Mesothelial cell of epicardium (in vitro differentiated cells): ENCODE measurements at places on chromosomes 4 and X.

GRCh38 chr4:7637971-7638370 lies 203.2 kb upstream of the PSAPL1 start:
- peaks cover 3% of the 10 kb centered on the region for H3K4me1 ChIP-seq
- no peak overlapping the region for H3K4me3 ChIP-seq
- peaks cover 35% of the 10 kb centered on the region for H3K27me3 ChIP-seq
- no peaks in the 10 kb centered on the region for H3K36me3 ChIP-seq
- H3K27ac ChIP-seq = no peak overlapping the region
- no peak for DNase-seq

DNA sequence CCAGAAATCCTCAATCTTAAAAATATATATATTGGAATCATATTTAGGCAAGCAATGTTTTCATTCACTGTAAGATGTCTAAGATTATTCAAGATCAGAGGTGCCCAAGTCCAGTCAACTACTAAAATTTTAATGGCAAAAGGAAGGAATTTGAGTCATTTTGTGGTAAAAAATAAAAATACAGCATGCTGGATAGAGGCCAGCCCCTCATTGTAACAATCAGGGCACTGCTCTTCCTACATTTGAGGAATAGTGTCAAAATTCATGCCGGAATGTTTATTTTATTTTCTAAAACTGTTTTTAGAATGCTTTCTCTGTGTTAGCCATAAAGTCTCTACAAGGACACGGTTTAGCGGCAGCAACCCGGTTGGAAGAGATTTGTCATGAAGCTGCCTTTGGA lies 49.9 kb upstream of the SRD5A3 start:
- H3K36me3 ChIP-seq = no peaks in the 10 kb centered on the region
- no peak overlapping the region for H3K27ac ChIP-seq
- H3K27me3 ChIP-seq = peaks cover 1% of the 10 kb centered on the region
- H3K4me3 ChIP-seq = no peak overlapping the region
- H3K4me1 ChIP-seq = no peaks in the 10 kb centered on the region

- H3K36me3 ChIP-seq = peaks cover 3% of the 10 kb centered on the region
- H3K27me3 ChIP-seq = peaks cover 6% of the 10 kb centered on the region
- H3K27ac ChIP-seq = no peak overlapping the region
- DNase-seq = no peak
- no peak overlapping the region for H3K4me3 ChIP-seq
- H3K4me1 ChIP-seq = peaks cover 8% of the 10 kb centered on the region
These were observed 130.5 kb downstream of the SMIM20 start for GRCh38 chr4:26044524-26044923.

DNA sequence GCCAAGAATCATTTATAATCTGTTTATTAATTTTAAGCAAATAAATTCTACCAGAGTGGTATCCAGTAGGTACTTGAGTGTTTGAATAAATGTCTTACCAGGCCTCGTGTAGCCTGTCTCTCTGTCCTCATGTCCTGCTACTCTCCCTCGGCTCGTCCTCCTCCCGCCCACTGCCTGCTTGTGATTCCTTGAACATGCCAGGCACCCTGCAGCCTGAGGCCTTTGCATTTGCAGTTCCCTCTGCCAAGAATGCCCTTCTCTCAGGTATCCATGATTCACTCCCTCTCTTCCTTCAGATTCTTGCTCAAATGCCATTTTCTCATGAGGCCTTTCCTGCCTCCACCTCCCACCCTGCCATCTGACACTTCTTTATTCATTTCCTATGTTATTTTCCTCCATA lies 209.7 kb upstream of the PRPS2 start:
- no peak overlapping the region for H3K4me3 ChIP-seq
- no peak overlapping the region for H3K27ac ChIP-seq
- no peaks in the 10 kb centered on the region for H3K4me1 ChIP-seq
- peaks cover 13% of the 10 kb centered on the region for H3K27me3 ChIP-seq

- no peaks in the 10 kb centered on the region for H3K4me1 ChIP-seq
- no peaks in the 10 kb centered on the region for H3K27me3 ChIP-seq
- no peak overlapping the region for H3K4me3 ChIP-seq
- no peak for DNase-seq
These were observed 23.3 kb upstream of the DCAF12L1 start for GRCh38 chrX:126575911-126576310.

- H3K36me3 ChIP-seq = no peaks in the 10 kb centered on the region
- no peak for DNase-seq
- no peak overlapping the region for H3K27ac ChIP-seq
- H3K4me1 ChIP-seq = peaks cover 2% of the 10 kb centered on the region
- no peaks in the 10 kb centered on the region for H3K27me3 ChIP-seq
These were observed 8.3 kb downstream of the ATXN3L start for GRCh38 chrX:13311560-13311959.

DNA sequence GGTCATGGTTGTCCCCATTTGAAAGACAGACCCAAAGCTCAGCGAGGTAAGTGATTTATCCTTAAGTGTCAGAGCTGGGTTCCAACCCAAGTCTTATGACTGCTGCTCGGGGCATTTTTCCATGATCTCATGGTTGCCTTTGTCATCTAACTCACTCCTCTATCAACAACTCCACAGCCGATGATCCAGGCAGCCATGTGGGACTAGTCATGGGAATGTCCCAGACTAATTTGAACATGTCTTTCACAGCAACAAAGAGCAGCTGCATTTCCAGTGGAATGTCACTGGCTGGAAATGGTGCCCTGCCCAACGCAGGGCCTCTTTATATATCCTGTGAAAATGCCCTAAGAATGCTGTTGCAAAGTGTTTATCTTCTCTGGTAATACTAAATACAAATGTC lies 284.8 kb upstream of the PPARGC1A start:
- H3K27me3 ChIP-seq = peaks cover 7% of the 10 kb centered on the region
- H3K36me3 ChIP-seq = no peaks in the 10 kb centered on the region
- H3K4me3 ChIP-seq = no peak overlapping the region
- DNase-seq = no peak

DNA sequence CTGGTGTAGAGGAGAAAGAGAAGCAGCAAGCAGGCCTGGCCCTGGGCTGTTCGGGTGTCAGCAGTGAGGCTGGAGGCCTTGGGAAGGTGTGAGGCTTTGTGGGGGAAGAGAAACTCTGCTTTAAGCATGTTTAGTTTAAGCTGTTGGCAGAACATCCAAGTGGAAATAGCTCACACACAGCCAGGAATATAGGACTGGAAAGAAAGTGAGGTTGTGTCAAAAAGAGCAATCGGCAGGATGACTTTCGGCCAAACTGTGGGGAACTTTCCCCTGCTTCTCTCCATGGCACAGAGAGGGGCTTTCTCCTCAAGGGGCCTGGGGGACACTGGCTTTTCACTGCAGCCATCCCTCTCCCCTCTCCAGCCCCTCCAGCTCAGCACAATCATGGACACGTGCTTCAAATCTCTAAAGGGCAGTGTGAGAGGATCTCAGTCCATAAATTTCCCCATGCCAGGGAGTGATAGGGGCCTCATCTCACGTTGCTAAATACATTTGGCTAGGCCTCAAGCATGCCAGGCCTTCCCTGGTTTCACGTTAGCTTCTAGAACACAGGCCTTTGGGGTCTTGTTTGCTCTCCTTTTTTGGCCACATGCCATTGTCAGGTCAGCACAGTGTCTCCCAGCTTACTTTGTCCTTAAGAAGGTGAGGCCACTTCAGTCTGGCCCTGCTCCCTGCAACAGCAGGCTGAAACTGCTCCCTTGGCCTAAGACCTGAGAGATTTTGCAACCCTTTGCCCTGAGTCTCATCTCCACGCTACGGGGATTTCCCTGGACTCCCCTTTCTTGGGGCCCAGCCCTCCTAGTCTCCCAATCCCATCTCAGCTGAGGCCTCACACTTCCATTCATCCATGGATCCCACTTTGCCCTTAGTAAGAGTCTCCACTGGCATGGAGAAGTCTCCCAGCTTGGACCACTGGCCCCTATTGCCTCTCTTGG lies 8.3 kb upstream of the CITED1 start:
- no peak overlapping the region for H3K4me3 ChIP-seq
- H3K36me3 ChIP-seq = no peaks in the 10 kb centered on the region
- H3K27ac ChIP-seq = no peak overlapping the region
- DNase-seq = no peak

- H3K27me3 ChIP-seq = no peaks in the 10 kb centered on the region
- H3K4me1 ChIP-seq = no peaks in the 10 kb centered on the region
- DNase-seq = no peak
- no peak overlapping the region for H3K27ac ChIP-seq
- peaks cover 33% of the 10 kb centered on the region for H3K36me3 ChIP-seq
These were observed 40.1 kb downstream of the EVC start for GRCh38 chr4:5750946-5751665.

- no peak overlapping the region for H3K27ac ChIP-seq
- no peak overlapping the region for H3K4me3 ChIP-seq
- no peak for DNase-seq
- H3K27me3 ChIP-seq = no peaks in the 10 kb centered on the region
These were observed 167.3 kb downstream of the MID1IP1 start for GRCh38 chrX:38968344-38969216.

GRCh38 chr4:1596393-1596792 lies 87.7 kb downstream of the FAM53A start:
- H3K27ac ChIP-seq = no peak overlapping the region
- H3K27me3 ChIP-seq = peaks cover 6% of the 10 kb centered on the region
- H3K4me1 ChIP-seq = peaks cover 2% of the 10 kb centered on the region
- H3K36me3 ChIP-seq = no peaks in the 10 kb centered on the region
- no peak for DNase-seq

GRCh38 chrX:71650333-71650969 lies 16.9 kb upstream of the LOC101059915 start:
- no peak for DNase-seq
- H3K27ac ChIP-seq = no peak overlapping the region
- H3K4me1 ChIP-seq = no peaks in the 10 kb centered on the region
- no peak overlapping the region for H3K4me3 ChIP-seq
- H3K27me3 ChIP-seq = no peaks in the 10 kb centered on the region
- H3K36me3 ChIP-seq = no peaks in the 10 kb centered on the region

DNA sequence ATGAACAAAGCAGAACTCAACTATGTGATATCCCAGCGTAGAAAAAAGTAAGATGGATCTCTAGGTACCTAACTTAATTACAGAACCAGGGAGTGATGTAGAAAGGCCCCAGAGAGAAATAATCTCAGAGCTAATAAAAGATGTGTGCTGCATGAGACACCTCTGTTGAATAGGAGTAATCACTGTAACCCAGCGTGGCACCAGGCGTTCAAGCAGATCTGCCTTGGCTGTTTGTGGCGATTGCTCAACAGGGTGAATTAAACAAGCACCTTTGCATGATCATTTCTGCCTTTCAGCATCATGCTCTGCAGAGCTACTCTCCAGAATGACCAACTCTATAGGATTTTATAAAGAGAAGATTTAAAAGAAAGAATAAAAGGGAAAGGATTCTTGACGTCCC lies 81.7 kb upstream of the KCNIP4 start:
- no peak for DNase-seq
- H3K4me1 ChIP-seq = no peaks in the 10 kb centered on the region
- no peaks in the 10 kb centered on the region for H3K36me3 ChIP-seq
- H3K27me3 ChIP-seq = no peaks in the 10 kb centered on the region
- H3K4me3 ChIP-seq = no peak overlapping the region

DNA sequence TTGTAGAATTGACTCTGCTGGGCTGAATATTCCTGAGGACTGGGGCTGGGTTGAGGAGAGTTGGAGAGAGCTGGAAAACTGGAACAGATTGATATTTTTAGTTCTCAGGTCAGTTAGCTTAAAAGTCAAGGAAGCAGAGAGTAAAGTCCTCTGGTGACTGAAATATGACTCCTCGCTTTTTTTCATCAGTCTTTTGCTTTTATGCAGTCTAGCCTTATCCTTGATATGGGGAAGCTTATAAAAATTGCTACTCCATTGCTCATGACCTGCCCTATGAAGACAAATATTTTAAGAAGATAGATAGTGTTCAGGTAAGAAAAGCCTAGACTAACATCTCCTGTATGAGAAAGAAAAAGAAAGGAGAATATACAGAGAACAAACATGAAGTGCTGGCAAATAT lies 152.7 kb downstream of the C4orf33 start:
- H3K36me3 ChIP-seq = no peaks in the 10 kb centered on the region
- H3K27ac ChIP-seq = no peak overlapping the region
- no peak for DNase-seq
- H3K4me3 ChIP-seq = no peak overlapping the region
- peaks cover 55% of the 10 kb centered on the region for H3K27me3 ChIP-seq
- peaks cover 21% of the 10 kb centered on the region for H3K4me1 ChIP-seq

GRCh38 chr4:162241857-162242256 lies 78.1 kb upstream of the FSTL5 start:
- H3K36me3 ChIP-seq = no peaks in the 10 kb centered on the region
- no peak for DNase-seq
- H3K4me3 ChIP-seq = no peak overlapping the region
- H3K27me3 ChIP-seq = no peaks in the 10 kb centered on the region
- peaks cover 10% of the 10 kb centered on the region for H3K4me1 ChIP-seq
- peak overlapping the region; percentile 47 for H3K27ac ChIP-seq

DNA sequence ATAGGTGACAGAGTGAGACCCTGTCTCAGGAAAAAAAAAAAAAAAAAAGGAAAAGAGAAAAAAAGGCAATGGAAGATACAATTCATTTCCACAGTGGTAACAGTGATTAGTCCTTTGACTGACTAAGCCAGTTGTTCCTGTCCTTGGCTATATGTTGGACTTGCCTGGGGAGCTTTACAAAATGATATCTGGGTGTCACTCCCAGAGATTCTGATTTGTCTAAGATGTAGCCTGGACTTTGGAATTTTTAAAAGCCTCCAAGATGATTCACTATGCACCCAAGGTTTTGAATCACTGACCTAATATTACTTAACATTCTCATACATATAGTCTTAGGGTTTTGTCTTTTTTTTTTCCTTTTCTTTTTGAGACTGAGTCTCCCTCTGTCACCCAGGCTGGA lies 16.9 kb downstream of the HELQ start:
- no peak overlapping the region for H3K4me3 ChIP-seq
- peaks cover 14% of the 10 kb centered on the region for H3K36me3 ChIP-seq
- no peaks in the 10 kb centered on the region for H3K27me3 ChIP-seq
- H3K4me1 ChIP-seq = no peaks in the 10 kb centered on the region
- H3K27ac ChIP-seq = no peak overlapping the region
- DNase-seq = no peak

DNA sequence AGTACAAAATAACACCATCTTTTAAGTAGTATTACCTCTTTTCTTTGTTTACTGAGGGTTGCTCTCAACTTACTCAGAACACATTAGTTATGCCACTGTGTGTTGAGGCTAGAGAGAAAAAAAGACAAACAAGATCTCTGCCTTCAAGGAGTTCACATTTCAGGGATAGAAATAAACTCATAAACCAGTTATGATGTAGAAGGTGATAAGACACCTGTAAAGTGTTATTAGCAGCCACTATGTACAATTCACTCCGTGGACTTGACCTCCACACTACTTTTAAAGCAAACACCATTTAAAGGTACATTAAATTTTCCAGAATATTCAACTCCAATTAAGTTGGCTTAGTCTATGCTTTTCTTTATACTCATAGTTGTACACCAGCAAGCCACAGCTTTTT lies 278.0 kb downstream of the PDGFC start:
- H3K27ac ChIP-seq = no peak overlapping the region
- no peaks in the 10 kb centered on the region for H3K36me3 ChIP-seq
- H3K27me3 ChIP-seq = no peaks in the 10 kb centered on the region
- H3K4me3 ChIP-seq = no peak overlapping the region
- peaks cover 27% of the 10 kb centered on the region for H3K4me1 ChIP-seq
- DNase-seq = no peak

- no peak overlapping the region for H3K4me3 ChIP-seq
- DNase-seq = no peak
- H3K27me3 ChIP-seq = no peaks in the 10 kb centered on the region
- peaks cover 11% of the 10 kb centered on the region for H3K4me1 ChIP-seq
- H3K27ac ChIP-seq = no peak overlapping the region
These were observed 1444.2 kb downstream of the ADGRL3 start for GRCh38 chr4:62644372-62644771.

- no peak overlapping the region for H3K27ac ChIP-seq
- DNase-seq = no peak
- H3K36me3 ChIP-seq = no peaks in the 10 kb centered on the region
- peaks cover 3% of the 10 kb centered on the region for H3K4me1 ChIP-seq
- no peak overlapping the region for H3K4me3 ChIP-seq
These were observed 248.9 kb downstream of the SLC7A11 start for GRCh38 chr4:137993232-137993631.
